ENCODE measurements at places on chromosomes 13 and 19.

GRCh38 chr19:50844296-50844935, 10.3 kb upstream of the KLK3 start:
- no peak for DNase-seq

- peak; percentile 46 for DNase-seq
These were observed 20.4 kb upstream of the ZNF91 start for GRCh38 chr19:23415561-23416191.

DNA sequence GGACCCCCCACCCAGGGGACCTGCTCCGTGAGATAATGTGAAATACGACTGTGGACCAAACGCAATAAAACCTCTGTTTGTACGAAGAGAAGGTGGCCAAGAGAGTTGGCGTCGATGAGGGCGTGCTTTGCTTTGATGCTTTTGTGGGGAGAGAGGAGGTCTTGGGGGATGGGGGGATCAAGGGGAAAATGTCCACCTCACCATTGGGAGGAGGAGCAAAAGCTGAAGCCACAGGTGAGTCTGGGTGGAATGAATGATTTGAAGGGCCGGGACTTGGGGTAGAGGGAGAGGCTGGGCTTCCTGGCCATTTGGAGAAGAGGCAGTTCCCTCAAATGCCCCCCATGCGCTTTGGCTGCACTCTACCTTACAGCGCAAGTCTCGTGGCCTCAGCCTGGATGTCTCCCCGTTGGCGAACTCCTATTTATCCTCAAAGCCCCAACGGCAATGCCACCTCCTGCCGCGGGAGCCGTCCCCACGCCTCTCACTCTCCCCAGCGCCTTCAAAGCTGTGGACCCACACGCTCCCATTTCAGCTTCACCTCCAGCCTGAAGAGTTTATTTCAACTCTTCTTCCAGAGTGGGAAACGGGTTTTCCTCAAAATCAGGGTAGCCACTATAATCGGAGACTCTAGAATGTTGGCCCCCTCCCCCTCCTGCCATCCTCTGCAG, 795 bp upstream of the ABCA7 start:
- DNase-seq = no peak

GRCh38 chr19:51687791-51688670, 5.1 kb upstream of the SPACA6 start:
- DNase-seq = peak; percentile 64

- DNase-seq = no peak
These were observed 352.1 kb upstream of the SLITRK1 start for GRCh38 chr13:84234416-84234815.

DNA sequence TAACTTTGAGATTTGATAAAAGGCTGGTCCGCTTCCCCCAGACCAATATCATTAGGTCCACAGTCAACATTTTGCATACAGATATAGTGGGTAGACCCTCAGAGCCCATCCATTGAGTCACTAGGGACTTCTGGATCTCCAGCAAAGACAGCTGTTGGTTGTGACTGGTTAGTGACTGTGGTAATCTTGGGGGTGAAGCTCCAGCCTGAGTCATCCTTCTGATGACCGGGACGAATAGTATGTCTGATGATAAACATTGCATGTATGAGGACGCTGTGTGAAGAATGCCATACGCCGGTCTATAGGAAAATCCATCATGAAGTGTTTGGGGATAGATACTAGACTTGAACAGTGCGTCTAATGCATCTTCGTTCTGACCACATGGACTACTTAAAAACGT, 307.0 kb downstream of the UQCRFS1 start:
- no peak for DNase-seq

- DNase-seq = no peak
These were observed 993.9 kb downstream of the EFNB2 start for GRCh38 chr13:105541565-105541964.

GRCh38 chr13:43227721-43228120, 204.3 kb downstream of the DNAJC15 start:
- DNase-seq = no peak

GRCh38 chr19:14400951-14401431, 18.1 kb downstream of the DDX39A start:
- DNase-seq = no peak

Data from head of caudate nucleus (tissue), 42 donors.